ENCODE measurements at places on chromosomes 16 and 17.

GRCh38 chr16:11877374-11877773, 26.0 kb upstream of the RSL1D1 start:
- peak; percentile 27 for DNase-seq

DNA sequence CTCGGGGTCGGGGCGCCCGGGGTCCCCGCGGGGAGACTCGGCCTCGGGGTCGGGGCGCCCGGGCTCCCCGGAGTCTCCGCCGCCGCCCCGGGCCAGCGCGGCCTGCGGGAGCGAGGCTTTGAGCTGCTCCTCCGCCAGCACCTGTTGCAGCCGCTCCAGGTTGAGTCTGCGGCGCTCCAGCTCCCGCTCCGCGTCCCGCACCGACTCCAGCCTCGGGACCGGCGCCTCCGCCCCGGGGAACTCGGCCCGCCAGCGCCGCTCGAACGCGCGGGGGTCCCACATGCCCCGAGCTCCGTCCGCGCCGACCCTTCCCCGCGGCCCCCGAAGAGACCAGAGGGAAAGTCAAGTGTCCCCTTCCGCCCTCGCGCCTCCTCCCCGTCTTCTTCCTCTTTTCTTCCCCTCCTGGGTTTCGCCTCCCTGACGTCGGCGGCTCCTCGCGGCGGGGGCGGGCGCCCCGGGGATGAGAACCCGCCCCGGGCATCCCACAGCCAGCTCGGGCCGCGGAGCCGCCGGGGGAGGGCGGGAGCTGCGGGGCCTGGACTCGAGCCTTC, 40.8 kb upstream of the BHLHA9 start:
- no peak for DNase-seq

GRCh38 chr17:79650861-79651260, 40.0 kb upstream of the RBFOX3 start:
- no peak for DNase-seq

GRCh38 chr17:79838522-79839274, 542 bp downstream of the CBX4 start:
- DNase-seq = peak; percentile 52

- no peak for DNase-seq
Observed at GRCh38 chr16:48959204-48959603, 322.4 kb downstream of the CBLN1 start.

GRCh38 chr17:10785295-10785694, 18.6 kb downstream of the TMEM238L start:
- DNase-seq = no peak

GRCh38 chr17:45384789-45385262, 47.8 kb downstream of the ARHGAP27 start:
- DNase-seq = no peak
